Activated CD4-positive, CD25-positive, alpha-beta regulatory T cell (primary cell): ENCODE measurements at places on chromosomes 5 and 9.

DNA sequence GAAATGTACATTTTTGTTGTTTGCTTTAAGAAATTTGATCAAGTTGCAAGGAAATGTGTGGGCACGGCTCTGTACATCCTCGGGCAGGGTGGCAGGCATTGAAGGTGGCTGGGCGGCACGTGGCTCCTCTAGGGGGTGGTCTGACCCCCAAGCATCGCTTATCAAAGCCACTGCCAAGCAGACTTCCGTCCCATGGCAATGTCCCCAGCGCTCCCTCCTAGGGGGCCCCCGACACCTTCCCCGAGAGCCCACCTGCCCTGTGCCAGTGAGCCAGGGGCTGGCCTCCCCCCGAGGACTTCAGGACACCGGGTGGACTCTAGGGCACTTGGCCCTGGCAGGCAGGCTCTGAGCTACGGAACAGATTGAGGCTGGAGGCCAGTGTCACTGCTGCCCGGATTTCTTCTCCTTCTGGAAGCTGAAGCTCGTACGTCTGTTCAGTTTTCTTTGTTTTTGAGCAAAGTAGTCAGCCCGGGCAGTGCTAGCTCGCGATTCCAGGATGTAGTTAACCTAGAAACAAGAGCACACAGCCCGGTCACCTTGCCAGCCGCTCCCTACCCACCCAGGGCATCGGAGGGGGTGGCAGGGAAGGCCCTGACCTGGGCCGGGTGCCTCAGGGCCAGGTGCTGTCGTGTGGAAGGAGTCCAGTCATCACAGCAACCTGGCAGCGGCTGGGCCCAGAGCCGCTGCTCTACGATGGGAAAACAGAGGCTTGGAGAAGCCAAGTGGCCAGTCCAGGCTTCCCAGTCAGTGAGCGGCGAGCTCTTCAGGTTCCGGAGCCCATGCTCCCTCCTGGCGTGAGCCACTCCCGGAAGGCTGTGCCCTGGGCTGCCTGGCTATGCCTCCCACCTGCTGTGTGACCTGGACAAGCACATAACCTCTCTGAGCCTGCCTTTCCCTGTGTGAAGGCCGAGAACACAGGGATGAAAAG lies 177.1 kb downstream of the GAPVD1 start:
- no peak for DNase-seq

GRCh38 chr5:74538206-74538661 lies 102.3 kb downstream of the ENC1 start:
- no peak for DNase-seq

GRCh38 chr9:134371731-134372130 lies 45.5 kb downstream of the RXRA start:
- no peak for DNase-seq

DNA sequence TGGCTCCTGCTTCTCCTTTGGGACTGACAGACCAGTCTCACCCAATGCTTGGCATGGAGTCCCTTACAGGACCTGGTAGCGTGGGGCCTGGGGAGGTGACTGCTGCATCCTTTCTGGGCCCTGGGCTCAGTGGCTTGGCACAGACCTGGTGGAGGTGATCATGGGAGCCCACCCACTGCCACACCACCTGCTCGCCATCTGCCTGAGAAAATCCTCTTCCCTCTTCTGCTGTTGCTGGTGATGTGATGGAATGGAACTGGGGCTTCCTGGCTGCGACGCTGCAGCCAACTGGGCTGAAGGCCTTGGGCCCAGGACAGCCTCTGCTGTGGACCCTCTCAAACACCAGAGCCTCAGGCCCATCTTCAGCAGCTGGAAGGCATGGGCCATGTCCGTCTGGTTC lies 122.5 kb upstream of the PANK3 start:
- no peak for DNase-seq

DNA sequence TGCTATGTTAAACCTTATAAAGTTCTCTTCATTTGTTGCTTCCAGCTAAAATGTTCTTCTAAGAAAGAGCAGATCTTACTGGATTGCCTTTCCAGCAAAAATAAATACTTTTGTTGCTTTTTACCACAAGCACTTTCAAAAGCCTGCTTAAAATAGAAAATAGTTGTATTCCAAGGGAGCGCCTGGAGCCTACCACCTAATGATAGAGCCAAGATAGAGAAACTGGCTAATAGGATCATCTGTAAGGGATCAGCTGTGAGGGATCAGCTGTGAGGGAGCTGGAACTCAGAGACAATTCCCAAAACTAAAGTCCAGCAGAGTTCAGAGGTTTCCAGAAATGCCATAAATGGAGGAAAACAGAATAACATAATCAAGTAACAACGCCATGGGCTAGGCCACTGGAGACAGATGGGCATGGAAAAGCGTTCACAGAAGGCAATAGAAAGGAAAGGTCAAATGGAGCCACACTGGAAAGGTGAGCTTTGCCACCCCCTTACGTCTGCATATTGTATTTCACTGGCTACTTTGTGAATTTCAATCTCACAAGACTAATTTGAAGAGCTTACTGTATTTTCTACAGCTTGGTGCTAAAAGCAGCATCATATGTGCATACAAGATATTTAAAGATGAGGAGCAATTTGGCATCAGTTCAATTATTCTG lies 140.6 kb upstream of the TLE4 start:
- DNase-seq: no peak

DNA sequence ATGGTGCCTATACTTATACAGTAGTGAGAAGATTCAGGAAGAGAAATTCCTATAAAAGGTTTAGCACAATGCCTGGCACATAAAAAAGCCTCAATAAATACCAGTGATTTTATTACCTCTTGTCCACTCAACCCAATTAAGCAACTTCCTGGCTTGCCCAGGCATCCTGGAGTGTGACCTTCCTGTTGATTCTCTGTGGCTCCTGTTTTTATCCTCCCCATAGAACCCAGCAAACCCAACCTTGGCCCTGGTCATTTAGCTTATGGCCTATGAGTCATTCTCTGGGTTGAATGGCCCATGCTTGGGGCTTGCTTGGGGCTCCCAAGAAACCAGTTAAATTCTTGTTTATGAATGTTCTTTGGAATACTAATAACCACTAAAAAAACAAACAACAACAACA lies 21.4 kb upstream of the SPARC start:
- no peak for DNase-seq

GRCh38 chr5:68176802-68177479 lies 38.6 kb upstream of the PIK3R1 start:
- no peak for DNase-seq

GRCh38 chr9:549455-549997 lies 292.0 kb upstream of the DMRT1 start:
- DNase-seq: no peak

- no peak for DNase-seq
Observed at GRCh38 chr5:34411470-34412346, 244.4 kb upstream of the RAI14 start.

- DNase-seq: no peak
Observed at GRCh38 chr5:85646641-85647040, 971.1 kb upstream of the COX7C start.
